Amniotic stem cell (primary cell): ENCODE measurements at places on chromosomes 2 and 18.

GRCh38 chr2:137700681-137701080 is 263.6 kb upstream of the HNMT start:
- no peak for DNase-seq

DNA sequence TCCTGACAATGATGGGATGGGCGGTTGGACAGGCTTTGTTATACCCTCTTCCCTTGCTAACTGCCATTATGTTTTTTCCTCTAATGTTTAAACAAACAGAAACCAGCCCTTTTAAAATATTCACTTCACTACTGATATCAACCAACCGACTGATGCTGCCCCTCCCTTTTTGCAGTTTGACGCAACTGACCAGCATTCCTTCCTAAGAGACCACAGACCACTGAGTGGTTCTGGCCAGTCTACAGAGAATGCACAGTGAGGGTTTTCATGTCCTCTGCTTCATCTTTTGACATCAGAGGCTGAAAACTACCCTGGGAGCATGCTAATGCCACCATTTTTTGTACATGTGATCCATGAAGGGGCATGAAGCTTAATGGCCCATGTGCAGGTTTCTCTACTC is 85.3 kb downstream of the CYP26B1 start:
- no peak for DNase-seq

DNA sequence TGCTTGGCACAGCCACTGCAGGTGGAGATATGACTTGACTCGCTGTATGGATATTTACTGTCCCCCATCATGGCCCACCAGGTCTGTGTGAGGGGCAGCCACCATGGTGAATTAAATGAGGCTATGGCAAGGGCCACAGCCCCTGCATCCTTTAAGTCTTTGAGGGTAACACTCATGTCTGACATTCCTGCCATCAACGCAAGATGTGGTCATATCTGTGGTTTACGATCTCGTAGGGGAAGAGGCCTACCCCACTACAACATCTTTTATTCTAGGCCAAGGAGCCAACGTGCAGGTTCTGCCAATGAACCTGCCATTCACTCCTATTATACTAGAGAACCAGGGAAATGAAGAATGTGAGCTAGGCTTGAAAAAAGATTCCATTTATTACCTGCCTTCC is 381.6 kb upstream of the ID2 start:
- no peak for DNase-seq

GRCh38 chr2:20649976-20650375 is 922 bp downstream of the HS1BP3 start:
- DNase-seq, result no peak

DNA sequence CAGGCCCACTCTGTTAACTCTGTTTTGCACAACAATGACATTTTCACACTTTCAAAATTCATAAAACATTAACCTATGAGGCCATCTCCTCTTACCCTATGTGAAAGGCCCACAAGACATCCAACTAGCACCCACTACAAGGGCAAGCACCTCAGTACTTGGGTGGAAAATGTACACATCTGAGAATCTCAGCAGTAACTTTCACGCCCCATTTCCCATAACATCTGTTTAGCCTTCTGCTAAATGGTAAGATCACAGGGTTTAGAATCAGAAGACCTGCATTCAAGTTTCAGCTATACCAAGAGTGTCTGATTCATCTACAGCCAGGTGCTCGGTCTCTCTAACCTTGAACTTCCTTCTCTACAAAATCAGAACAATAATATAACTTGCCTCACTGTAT is 89.2 kb downstream of the SP100 start:
- no peak for DNase-seq

DNA sequence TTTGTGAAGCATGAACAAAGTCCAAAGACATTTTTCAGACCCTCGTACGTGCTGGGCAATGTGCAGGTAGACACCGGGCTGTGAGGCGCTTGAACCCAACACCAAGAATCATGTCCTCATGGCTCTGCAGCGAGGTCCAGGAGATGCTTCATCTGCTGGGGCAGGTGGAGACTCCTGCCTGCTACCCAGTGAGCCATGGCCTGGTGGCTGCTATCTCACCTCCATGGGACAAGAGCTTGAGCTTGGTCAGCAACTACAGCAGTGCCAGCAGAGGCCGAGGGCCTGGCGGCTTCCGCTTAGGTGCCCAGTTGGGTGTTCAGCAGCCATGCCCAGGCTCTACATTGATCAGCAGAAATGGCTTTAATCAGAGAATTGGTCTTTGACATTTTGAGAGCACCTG is 281.0 kb upstream of the HS6ST1 start:
- DNase-seq, result no peak

DNA sequence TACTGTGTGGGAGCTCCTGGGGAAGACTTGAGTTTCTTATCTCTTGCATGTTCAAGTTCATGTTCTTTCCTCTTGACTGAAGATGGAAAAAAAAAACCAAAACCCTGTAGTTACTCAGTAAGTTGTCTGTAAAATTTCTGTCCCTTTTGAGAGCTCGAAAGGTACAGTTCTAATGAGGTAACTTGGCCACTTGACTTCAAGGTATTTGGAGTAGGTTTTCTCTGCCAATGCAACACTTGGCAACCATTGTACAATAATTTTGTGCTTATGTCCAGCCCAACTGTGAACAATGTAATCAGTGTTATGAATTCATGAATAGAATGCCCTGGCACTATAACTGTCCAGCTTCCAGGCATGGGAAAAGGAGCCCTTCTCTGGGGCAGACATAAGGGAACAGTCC is 111.0 kb downstream of the LIPG start:
- no peak for DNase-seq

DNA sequence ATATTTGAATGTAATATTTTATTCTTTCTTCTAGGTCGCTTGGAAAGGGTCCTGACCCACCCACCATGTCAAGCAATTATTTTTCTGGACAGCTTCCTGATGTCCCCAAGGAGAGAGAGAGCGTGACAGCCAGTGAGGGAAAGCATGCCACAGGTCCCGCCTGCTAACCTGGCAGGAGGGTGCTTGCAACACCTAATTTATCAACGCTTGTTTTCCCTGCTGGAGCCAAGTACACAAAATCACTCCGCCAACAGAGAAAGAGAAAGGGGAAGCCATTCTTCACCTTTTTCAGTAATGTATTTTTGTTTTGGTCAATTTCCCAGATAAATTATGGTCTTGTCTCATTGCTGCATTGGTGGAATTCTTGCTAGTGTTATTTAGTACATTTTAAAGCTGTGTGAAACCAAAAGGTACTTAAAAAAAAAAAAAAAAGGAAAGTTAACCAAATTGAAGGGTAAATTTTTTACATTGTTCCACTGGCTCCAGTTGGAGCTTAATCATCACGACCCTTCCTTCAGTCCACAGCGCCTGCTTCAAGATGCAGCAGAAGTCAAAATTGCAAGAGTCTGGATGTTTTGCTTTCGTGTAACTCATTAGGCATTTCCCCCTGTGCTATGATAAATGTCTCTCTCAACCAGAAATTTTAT is 88.5 kb upstream of the COPS8 start:
- DNase-seq, result no peak

- no peak for DNase-seq
These were observed 215.5 kb upstream of the EPHA4 start for GRCh38 chr2:221787561-221787960.

GRCh38 chr2:158533009-158533408 is 76.3 kb downstream of the PKP4 start:
- no peak for DNase-seq
